EH (cell line): ENCODE measurements at places on chromosomes 16 and 17.

GRCh38 chr17:35708951-35709350 lies 22.5 kb upstream of the RASL10B start:
- no peak for DNase-seq

DNA sequence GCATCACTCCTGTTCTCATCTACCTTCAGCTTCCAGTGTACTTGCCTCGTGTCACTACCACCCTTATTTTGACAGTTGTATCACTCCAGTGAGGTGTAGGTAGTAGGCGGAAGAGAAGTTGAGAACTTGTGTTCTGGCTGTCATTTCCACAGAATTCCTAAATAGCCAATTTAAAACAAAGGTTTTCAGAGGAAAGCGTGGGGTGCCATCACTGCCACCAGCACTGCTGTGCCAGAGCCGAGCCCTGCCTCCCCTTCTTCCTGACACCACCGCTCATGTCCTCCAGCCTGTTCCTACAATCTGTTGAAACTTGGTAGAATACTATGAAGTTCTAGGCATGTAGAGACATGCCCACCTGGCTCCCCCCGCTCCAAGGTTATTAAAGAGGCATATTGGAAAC lies 215.8 kb downstream of the TANC2 start:
- DNase-seq: no peak

DNA sequence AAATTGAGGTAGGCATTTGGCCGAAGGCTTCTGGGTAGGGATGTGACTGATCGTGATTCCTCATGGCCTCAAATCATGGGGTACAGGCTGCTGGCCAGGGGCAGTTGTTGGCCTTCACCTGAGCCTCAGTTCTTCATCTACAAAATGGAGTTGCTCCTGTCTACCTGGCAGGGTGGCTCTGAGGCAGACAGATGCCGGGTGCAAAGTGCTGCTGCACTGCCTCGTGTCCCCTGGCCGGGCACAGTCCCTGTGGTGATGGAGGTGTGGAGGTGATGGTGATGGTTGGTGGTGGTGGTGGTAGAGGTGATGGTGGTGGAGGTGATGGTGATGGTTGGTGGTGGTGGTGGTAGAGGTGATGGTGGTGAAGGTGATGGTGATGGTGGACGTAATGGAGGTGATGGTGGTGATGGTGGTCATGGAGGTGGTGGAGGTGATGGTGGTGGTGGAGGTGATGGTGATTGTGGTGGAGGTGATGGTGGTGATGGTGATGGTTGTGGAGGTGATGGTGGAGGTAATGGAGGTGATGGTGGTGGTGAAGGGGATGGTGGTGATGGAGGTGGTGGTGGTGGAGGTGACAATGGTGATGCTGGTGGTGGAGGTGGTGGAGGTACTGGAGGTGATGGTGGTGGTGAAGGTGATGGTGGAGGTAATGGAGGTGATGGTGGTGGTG lies 52.6 kb downstream of the RNF213 start:
- DNase-seq: no peak

DNA sequence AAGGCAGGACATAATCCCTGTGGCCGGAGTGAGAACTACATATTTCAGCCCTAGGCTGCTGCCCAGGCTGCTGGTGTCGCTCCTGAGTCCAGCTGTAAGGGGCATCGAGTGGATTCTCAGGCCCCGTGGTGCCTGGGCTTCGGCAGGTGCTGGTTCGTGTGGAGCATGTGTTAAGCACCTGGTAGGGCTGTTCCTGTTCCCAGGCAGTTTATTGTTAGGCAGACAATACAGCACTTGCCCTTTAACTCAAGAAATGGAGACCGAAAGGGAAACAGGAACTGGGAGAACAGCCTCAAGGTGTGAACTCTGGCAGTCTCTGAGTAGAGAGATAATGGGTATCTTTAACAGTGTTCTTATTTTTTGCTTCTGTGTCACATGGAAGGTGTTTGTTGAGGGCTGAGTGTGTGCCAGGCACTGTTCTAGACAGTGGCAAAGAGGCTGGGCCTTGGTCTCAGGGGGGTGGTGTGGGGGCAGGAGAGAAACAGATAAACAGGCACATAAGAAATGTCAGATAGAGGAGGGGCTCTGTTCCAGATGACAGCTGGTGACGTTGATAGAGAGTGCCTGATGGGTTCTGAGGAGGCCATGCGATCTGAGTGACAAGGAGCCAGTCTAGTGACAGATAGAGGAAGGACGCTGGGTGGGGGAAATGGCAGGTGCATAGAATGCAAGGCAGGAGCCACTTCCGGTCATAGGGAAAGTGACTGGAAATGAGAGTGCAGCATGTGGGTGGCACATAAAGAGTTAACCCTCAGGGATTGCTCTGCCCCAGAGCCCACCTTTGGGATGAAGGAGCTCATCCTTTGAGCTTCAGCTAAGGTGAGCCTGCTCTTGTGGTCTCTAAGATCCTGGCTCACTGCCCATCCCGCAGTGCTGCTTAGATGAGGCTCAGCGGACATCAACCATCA lies 33.8 kb downstream of the EPN2 start:
- DNase-seq: no peak

GRCh38 chr17:73187203-73187769 lies 5.6 kb upstream of the COG1 start:
- no peak for DNase-seq

GRCh38 chr16:11108466-11108805 lies 147.6 kb downstream of the SOCS1 start:
- no peak for DNase-seq

- DNase-seq: no peak
These were observed 56.5 kb downstream of the CYTH1 start for GRCh38 chr17:78725448-78726021.

GRCh38 chr17:27282054-27282551 lies 11.8 kb upstream of the WSB1 start:
- DNase-seq: peak; percentile 68
